M059J (cell line): ENCODE measurements at places on chromosomes 2 and 18. TPM values are rescaled to one million over a fixed set of nuclear protein-coding genes. Genes with fewer than 3 reads are reported as not detected.

DSEL gene
- 26.3 and 40.3 TPM in 2 replicates for total RNA-seq

TAF4B gene
- total RNA-seq = 3.8 and 4.0 TPM in 2 replicates

MARS2 gene
- total RNA-seq = 2.9 and 3.4 TPM in 2 replicates

PKDCC gene
- 4.1 and 5.4 TPM in 2 replicates for total RNA-seq

PSME4 gene
- total RNA-seq = 18.9 and 40.9 TPM in 2 replicates

CFAP65 gene
- not detected in 2 replicates for total RNA-seq

MBP gene
- total RNA-seq = 4.7 and 9.9 TPM in 2 replicates

DSG4 gene
- total RNA-seq = not detected in 2 replicates

AGXT gene
- not detected in 2 replicates for total RNA-seq

ANKRD53 gene
- 0.12 and 0.17 TPM in 2 replicates for total RNA-seq

VIT gene
- total RNA-seq = 34.0 and 44.7 TPM in 2 replicates

SCN3A gene
- 0.39 and 0.67 TPM in 2 replicates for total RNA-seq

CD302 gene
- total RNA-seq = 7.4 TPM in 2 replicates

C2orf66 gene
- not detected in 2 replicates for total RNA-seq

TMEM198 gene
- 2.5 and 3.5 TPM in 2 replicates for total RNA-seq

GNAL gene
- total RNA-seq = 0.02 and 0.15 TPM in 2 replicates

TMEM17 gene
- 2.1 and 3.4 TPM in 2 replicates for total RNA-seq

FAM124B gene
- 0.12 TPM in 1 of 2 replicates, not detected in the other for total RNA-seq

NOSTRIN gene
- total RNA-seq = 0.22 TPM in 1 of 2 replicates, not detected in the other

NCKAP5 gene
- total RNA-seq = 3.6 and 6.5 TPM in 2 replicates

HAAO gene
- total RNA-seq = not detected in 2 replicates

ORMDL1 gene
- 76.3 and 81.1 TPM in 2 replicates for total RNA-seq

TLX2 gene
- total RNA-seq = 0.10 and 0.34 TPM in 2 replicates
